ENCODE measurements at places on chromosomes 1 and 21.

- DNase-seq: peak; percentile 16
Observed at GRCh38 chr1:51768971-51769588, 109.4 kb downstream of the NRDC start.

DNA sequence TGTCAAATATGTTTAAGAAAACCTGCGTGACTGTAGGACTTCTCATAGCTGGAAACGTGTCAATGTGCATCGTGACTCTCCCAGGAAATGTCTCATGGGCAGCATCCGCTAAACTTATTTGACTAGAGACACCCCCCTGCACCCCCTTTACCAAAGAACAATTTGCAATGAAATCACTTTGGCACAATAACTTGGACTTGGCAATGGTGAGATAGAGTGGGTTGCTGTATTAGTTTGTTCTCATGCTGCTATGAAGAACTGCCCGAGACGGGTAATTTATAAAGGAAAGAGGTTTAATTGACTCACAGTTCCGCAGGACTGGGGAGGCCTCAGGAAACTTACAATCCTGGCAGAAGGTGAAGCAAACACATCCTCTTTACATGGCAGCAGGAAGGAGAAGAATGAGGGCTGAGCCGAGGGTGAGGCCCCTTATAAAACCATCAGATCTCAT lies 13.8 kb downstream of the CLDN14 start:
- DNase-seq: no peak

GRCh38 chr21:45912611-45913417 lies 68.8 kb upstream of the COL6A1 start:
- DNase-seq: no peak

DNA sequence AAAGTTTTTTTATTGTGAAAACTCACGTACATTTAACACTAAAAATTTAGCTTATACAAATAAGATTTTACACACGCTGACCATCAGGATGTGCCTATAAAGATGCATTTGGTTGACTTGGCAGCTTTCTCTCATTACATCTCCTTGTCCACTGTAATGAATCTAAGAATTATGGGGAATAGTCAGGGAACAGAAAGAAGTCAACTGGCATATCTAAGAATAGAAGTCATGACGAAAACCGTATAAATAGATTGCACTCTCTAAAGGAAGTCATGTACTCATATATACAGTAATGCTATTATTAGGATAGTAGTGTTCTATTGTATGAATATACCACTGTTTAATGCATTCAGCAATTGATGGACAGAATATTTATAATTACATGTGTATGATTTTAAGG lies 575.8 kb upstream of the B3GALT2 start:
- DNase-seq: no peak

All from WERI-Rb-1 (cell line).